ENCODE measurements at places on chromosomes 7 and 10.

- no peak for DNase-seq
These were observed 569.4 kb upstream of the STEAP1 start for GRCh38 chr7:89584896-89585295.

DNA sequence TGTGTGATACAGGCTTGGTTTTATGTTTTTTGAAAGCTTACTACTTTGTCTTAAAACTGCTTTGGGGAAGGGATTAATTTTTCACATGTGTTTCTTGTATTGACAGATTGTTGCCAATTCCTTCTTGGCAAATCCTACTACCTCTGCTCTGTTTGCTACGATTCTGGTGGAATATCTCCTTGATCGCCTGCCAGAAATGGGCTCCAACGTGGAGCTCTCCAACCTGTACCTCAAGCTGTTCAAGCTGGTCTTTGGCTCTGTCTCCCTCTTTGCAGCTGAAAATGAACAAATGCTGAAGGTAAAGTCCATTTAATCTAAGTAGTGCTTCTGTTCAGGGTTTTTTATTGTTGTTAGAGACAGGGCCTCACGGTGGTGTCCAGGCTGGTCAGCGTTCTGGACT, 33.6 kb downstream of the TRRAP start:
- DNase-seq = no peak

DNA sequence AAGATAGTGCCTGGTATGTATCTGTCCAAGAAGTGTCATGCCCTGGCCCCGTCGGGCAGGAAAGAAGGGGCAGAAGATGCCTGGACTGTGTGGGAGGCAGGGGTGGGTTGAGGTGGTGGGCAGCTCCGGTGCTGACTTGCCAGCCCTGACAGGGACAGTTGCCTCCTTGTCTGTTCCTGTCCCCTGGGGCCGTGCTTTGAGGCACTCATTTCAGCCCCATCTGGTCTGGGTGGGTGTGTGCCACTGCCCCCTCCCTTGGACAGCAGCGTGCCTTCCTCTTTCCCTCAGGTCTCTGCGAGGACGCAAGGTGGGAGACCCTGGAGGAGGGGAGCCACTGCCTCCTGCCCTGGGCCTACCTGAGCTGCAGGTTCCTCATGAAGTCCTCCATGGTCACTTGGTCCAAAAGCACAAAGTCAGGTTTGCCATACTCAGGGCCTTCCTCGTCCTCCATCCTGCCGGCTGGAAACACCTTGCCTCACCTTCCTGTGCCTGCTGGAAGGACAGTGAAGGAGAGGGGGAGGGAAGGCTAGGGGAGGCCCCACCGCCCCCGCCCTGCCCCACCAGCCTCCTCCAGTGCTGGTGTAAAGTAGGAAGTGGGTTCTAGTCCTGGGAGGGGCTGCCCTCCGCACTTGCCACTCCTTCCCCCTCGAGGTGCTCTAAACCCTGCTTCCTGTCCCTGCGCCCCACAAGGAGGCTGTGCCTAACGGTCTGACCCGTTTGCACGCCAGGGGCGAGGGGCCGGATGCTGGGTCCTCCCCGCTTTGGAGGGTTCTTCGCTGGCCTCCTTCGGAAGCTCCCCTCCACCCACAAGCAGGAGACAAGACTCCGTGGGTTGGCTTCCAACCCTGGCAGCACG, at the start of gene MYO1G:
MYO1G (minus strand) TSS at position 505 of the 856 bp plus-strand sequence; CDS start at position 451, 54 bp downstream.
- peak; percentile 89 for DNase-seq

DNA sequence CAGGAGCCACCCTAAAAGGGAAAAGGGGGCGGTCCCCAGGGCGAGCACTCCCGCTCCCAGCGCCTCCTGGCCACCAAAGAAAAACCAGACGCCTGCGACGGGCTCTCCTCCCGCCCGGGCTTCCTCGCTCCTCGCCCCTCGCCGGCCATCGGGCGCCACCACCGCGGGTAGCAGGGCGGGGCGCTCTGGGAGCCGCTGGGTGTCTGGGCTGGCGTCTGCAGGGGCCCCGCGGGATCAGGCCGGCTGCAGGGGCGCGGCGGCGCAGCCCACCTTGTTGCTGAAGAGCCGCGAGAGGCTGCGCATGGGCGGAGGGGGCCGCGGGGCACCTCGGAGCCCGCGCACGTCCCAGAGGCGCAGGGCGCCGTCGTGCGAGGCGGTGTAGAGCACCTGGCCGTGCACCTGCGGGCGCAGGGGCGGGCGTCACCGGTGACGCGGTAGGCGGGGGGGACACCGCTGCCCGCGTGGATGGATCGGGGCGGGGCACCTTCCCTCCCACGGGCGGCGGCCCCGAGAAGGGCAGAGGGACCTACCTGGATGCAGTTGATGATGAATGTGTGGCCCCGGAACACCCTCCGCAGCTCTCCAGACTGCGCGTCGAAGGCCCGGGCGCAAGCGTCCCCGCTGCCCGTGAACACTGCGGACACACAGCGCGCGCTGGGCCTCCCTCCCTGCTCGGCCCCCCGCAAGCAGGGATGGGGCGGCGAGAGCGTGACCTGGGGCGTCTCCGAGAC, 28.3 kb downstream of the WDR86 start:
- peak; percentile 26 for DNase-seq

DNA sequence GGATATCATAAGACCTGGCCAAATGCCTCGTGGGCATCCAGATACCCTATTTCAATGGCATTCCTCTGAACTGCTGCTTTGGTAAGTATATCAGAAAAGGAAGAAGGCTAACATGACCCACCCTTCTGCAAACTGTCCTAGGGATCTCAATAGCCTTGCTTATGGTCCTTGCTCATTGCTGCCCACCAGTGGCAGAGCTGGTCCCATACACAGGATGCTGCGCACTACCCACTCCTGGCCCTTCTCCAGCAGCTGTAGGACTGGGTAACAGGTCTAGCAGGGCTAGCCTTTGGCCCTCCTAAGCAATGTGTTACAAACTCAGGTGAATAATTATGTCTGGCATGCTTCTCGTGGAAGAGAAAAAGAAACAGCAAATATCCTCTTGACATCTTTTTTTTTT, 72.5 kb downstream of the C10orf90 start:
- no peak for DNase-seq

DNA sequence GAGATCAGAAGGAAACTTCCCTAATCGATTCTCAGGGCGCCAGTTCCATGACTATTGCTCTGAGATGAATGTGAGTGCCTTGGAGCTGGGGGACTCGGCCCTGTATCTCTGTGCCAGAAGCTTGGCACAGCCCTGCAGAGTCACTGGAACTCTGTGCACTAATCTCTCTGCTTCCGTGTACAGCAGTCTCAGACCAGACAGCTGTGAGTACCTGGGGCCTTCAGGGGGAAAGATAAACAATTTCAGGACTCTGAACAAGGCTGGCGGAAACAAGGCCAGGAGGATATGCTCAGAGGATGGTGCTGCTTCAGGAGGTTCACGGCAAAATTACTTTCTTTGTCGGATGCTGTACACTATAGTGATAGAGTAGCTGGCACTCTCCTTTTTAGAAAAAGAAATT, 131.7 kb upstream of the PRSS58 start:
- no peak for DNase-seq

GRCh38 chr7:77407906-77408305, 8.2 kb downstream of the GSAP start:
- no peak for DNase-seq

GRCh38 chr10:75773813-75774782, 342.7 kb downstream of the LRMDA start:
- DNase-seq = no peak

DNA sequence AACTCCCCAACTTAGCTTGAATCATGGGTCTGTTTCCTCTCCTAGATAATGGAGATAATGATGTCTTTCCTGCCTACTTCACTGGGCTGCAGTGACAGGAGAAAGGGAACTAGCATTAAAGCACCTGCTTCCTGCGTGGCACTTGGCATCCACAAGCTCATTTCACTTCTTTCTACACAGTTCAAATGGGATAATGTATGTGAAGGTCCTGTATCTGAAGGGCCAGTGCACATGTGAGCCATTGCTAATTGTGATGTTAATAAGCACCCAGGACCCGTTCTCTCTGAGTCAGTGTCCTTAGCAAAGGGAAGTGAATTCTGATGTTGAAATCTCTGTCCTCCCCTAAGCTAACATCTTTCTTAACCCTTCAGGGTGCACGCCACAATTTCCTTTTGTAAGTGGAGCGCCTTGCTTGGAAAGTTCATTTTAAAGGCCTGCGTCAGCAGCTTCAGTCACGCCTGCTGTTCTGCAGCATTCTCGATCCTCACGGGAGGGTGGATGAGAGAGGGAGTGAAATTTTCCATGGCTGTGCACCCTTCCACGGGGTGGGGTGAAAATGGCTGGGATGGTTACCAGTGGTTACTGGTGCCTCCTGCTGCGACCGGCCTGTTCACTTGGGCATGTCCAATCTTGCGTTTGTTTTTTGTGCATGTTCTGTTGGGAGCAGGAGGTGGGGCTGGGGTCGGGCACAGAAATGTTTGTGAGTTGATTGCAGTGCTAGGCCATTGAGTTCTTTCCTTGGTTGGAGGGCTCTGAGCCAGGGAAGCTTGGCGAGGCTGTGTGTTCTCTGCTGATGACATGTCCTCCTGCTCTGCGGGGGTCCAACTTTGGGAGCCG, 59.2 kb downstream of the HK1 start:
- no peak for DNase-seq

GRCh38 chr10:122450353-122450990, 4.0 kb upstream of the ARMS2 start:
- no peak for DNase-seq
